ENCODE measurements at places on chromosomes 13 and 19.

GRCh38 chr13:82698941-82699340 is 1183.3 kb downstream of the SLITRK1 start:
- DNase-seq: no peak

DNA sequence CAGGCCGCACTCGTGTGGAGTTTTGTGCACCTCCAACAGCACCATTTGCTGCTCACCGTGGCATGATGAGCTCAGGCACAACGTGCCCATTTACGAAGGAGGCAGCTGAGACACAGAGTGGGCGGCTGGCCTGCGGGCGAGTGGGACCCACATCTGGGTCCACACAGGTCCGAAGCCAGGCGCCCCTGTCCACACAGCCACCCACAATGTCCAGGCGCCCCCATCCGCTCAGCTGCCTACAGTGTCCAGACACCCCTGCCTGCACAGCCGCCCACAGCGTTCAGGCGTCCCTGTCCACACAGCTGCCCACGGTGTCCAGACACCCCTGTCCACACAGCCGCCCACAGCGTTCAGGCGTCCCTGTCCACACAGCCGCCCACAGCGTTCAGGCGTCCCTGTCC is 42.5 kb upstream of the F7 start:
- DNase-seq: no peak

- peak; percentile 68 for DNase-seq
Observed at GRCh38 chr19:7522923-7523667, 671 bp downstream of the MCOLN1 start.

DNA sequence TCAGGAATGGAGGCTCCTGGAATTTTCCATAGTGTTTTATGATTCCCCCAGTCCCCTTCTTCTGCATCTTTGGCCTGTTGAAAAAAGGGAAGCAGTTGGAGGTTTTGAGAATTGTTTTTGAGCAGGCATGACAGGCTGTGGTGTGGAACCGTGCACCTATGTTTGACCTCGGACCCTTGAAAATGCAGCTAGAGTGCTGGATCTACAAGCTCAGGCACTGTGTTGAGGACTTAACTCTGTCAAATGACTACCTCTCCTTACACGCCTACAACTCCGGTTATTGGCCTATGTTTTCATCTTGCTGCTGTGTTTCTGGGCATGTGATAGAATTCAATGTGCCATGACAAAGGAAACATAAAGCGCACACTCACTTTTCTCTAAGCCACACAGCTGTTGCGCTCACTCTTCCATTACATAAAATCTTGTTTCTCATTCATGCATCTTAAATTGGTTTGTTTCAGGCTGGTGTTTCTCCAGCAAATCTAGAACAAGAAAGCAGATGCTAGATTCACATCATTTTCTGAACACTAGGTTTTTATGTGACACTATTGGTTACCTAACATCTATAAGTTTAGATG is 616.6 kb downstream of the FGF9 start:
- no peak for DNase-seq

- DNase-seq: no peak
Observed at GRCh38 chr13:42354241-42355091, 82.5 kb downstream of the AKAP11 start.

- no peak for DNase-seq
Observed at GRCh38 chr13:28204690-28205443, 66.5 kb downstream of the PAN3 start.

Measured in left lobe of liver (tissue), 2 donors.